NT2/D1 (cell line): ENCODE measurements at places on chromosomes 5 and 9.

GRCh38 chr9:9523476-9524139 lies 1089.2 kb downstream of the PTPRD start:
- no peak for DNase-seq

DNA sequence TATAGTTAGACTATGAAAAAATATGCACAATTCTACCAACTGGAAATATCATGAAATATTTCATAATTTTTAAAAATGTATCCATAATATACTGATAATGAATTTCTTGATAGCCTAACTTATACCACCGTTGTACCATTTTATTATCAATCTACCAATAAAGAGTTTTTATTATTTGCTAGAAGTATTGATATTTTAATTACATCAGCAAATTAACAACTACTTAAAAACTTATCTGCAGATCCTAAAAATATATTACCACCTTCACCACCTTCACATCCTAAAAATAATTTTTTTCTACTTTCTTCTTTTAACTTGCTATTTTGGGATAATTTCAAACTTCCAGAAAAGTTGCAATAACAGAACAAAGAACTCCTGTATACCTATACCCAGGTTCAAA lies 21.4 kb downstream of the ATPSCKMT start:
- DNase-seq = no peak

DNA sequence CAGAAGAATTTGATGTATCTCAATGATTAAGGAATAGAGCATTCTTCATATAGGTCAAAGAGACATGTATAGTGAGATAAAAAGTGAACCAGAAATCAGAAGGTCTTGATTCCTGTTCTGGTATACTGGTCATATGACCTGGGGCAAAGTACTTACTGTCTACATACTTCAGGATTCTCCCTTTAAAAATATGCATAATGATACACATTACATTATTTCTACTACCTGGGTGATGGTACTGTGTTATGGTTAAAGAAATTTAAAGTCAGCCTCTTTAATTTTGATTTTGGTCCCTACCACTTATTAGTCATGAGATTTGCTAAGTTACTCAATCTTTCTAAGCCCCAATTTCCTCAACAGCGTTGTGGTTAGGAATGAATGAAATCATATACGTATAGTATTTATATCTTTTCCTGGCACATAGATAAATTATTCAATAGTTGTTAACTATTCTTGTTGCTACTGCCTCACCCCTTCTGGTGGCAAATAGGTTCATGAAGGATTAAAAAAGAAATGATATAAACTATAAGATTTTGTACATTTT lies 984.1 kb downstream of the TLE4 start:
- DNase-seq = no peak

DNA sequence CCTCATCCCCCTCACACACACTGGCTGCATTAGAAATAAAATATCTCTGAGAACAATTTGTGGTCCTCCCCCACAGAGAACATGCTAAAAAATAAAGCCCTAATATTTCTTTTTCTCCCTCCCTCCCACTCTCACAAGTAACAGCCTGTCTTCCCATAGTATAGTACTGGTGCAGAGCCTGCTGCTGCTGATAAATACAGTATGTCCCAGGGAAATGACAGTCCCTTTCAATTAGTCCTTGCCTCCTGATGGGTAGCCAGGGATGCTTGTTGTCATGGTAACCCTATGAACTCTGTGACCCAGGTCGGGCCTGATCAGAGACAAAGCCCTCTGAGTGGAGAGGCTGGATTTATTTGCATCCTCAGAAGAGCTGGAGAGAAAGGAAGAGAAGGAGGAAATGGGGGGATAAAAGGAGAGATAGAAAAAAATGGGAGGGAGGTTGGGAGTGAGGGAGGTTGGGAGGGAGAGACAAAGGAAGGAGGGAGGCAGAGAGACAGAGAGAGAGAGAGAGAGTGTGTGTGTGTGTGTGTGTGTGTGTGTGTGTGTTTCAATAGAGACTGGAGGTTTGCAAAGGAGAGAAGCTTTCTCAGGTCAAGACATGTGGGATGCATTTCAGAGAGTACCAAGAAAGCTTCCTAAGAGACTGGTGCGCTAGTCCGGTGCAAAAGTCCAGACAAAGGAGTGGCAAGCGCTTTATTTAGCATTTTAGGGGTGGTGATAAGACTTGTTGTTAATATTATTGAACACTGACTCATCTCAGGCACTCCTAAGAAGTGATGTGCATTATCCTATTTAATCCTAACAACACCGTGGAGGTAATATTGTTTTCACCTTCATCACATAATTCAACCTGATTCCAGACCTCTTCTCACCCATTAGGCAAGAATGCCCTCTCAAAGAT lies 260.8 kb downstream of the FAM114A2 start:
- no peak for DNase-seq

- no peak for DNase-seq
Observed at GRCh38 chr9:96483733-96484390, 33.9 kb downstream of the HABP4 start.

- no peak for DNase-seq
Observed at GRCh38 chr5:94469894-94470329, 148.5 kb downstream of the KIAA0825 start.

GRCh38 chr9:113504725-113505590 lies 41.4 kb downstream of the RGS3 start:
- DNase-seq = no peak
